Regular cardiac myocyte (primary cell): ENCODE measurements at places on chromosomes 11 and 22. TPM values are rescaled to one million over a fixed set of nuclear protein-coding genes. Genes with fewer than 3 reads are reported as not detected.

Gene MDK
- total RNA-seq: 9.0 and 18.3 TPM in 2 replicates

Gene ADAMTS8
- 0.19 and 0.28 TPM in 2 replicates for total RNA-seq

Gene GAL3ST1
- 0.28 TPM in 1 of 2 replicates, not detected in the other for total RNA-seq

Gene FJX1
- total RNA-seq: 156 and 193 TPM in 2 replicates

Gene USP28
- 29.1 and 33.0 TPM in 2 replicates for total RNA-seq

Gene KLHL35
- total RNA-seq: 4.0 and 6.2 TPM in 2 replicates

Gene RTN3
- 69.8 and 77.0 TPM in 2 replicates for total RNA-seq

Gene GCAT
- 24.5 and 37.6 TPM in 2 replicates for total RNA-seq

Gene APOBEC3F
- 5.4 and 6.8 TPM in 2 replicates for total RNA-seq

Gene SCN3B
- total RNA-seq: under 0.01 TPM in 1 of 2 replicates, not detected in the other

Gene COPB1
- 357 and 359 TPM in 2 replicates for total RNA-seq

Gene STK33
- total RNA-seq: 0.58 and 1.1 TPM in 2 replicates

Gene C11orf98
- total RNA-seq: 21.4 and 48.1 TPM in 2 replicates

Gene KCNJ1
- total RNA-seq: under 0.01 TPM in 1 of 2 replicates, not detected in the other

Gene ANKRD49
- total RNA-seq: 11.7 and 13.2 TPM in 2 replicates

Gene TRIM6
- total RNA-seq: 2.8 and 5.2 TPM in 2 replicates

Gene ANO9
- not detected in 2 replicates for total RNA-seq

Gene RAB3IL1
- 1.9 and 6.5 TPM in 2 replicates for total RNA-seq

Gene POU2AF2
- total RNA-seq: not detected in 2 replicates

Gene OR4C3
- not detected in 2 replicates for total RNA-seq

Gene OR2AT4
- not detected in 2 replicates for total RNA-seq

Gene GRIK4
- total RNA-seq: under 0.01 TPM in 1 of 2 replicates, not detected in the other
